Uterus (tissue), 4 donors: ENCODE measurements at places on chromosomes 3 and 15.

GRCh38 chr3:16842272-16843270 lies 42.2 kb upstream of the PLCL2 start:
- DNase-seq, result no peak

- no peak for DNase-seq
These were observed 44.9 kb downstream of the CPN2 start for GRCh38 chr3:194306109-194306686.

DNA sequence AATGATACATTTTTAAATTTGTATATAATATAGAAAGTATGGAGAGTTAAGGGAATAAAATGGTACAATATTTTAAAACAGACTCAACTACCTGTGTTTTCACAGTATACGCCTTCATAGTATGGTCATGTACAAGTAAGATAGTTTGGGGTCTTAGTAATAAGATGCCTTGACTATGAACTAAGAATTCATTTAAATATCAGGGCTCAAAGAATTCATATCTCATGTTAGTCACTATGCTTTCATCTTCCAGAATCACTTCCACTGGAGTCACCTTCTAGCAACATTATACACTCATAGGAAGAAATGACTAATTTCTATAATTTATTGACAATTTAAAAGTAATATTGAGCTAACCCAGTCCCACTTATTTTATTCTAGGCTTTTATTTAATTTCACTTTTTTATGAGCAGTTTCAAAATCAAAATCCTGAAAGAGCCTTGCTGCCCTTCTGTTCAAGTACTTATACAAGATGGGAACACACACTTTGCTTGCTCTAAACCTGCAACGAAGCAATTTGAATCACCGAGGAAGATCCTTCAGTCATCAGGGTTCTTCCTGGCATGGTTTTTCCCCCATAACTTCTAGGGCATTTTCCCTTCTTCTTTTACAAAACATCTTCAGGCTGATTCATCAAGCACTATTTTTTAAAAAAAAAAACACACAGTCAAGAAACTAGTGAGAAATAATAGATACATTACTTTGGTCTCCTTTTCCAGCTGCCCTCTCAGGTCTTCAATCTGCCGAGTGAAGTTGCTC lies 94.1 kb downstream of the MYH15 start:
- no peak for DNase-seq

DNA sequence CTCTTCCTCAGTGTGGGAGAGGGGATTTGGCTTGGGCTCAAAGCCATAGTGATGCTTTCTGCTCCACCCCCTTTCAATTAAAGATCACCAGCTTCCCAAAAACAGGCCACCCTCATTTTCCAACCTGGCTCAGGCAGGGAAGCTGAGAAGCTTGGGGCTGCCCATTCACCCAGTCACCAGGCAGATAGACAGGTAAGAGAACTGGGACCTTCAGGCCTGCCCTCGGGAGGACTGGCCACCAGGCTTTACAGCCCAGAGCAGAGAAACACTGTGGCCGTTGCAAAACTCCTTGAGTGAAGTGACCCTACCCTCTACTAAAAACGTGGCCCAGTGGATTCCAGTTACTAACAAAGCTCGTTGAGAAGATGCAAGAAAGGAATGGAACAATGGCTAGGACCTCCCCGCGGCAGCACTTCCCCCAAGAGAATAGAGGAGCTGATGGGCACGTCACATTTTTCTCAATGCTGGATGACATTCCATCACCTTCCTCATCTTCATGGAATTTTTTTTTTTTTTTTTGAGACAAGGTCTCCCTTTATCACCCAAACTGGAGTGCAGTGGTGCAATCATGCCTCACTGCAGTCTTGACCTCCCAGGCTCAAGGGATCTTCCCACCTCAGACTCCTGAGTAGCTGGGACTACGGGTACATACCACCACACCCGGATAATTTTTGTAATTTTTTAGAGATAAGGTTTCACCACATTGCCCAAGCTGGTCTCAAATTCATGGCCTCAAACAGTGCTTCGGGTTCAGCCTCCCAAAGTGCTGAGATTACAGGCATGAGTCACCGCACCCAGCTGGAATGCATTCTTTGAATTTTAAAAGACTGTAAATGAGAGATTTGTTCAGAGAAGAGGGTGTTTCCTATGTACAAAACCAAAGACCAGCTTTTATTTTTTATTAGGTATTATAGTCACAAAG lies 37.9 kb downstream of the LIPC start:
- no peak for DNase-seq

GRCh38 chr3:177468331-177468730 lies 271.0 kb upstream of the TBL1XR1 start:
- no peak for DNase-seq

GRCh38 chr3:182784542-182784941 lies 8.8 kb upstream of the ATP11B start:
- no peak for DNase-seq

GRCh38 chr15:70479056-70479455 lies 284.3 kb downstream of the UACA start:
- no peak for DNase-seq

DNA sequence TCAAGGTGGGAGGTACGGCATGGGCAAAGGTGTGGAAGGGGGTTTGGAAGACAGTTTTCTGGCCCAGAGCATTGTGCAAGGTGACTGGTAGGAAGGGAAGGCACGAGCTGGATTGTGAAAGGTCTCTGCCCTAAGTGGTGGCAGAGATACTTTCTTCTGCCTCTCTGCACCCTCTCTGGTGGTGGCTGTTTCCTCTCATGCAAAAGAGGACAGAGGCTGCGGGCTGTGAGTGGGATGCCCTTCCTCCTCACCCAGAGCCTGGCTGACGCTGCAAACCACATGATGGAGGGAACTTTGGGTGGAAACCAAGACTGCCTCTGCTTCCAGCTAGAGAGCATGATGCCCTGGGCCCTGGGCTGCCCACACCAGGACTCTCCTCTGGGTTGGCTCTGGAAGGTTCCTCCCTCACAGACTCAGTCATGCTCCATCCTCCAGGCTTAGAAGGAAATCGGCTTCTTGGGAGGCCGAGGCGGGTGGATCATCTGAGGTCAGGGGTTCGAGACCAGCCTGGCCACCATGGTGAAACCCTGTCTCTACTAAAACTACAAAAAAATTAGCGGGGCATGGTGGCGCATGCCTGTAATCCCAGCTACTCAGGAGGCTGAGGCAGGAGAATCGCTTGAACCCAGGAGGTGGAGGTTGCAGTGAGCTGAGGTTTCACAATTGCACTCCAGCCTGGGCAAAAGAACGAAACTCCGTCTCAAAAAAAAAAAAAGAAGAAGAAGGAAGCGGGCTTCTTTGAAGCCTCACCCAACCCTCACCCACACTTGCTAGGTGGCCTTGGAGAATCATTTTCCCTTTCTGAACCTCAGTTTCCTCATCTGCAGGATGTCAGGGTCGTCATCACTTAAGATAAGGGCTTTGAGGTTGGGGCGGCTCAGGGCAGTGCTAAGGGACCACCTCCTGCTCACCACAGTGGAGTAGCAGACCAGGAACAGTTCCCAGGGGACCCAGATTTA lies 8.3 kb downstream of the PSTPIP1 start:
- DNase-seq, result no peak

GRCh38 chr3:12681943-12682390 lies 18.1 kb upstream of the RAF1 start:
- no peak for DNase-seq

- DNase-seq, result no peak
These were observed 47.2 kb upstream of the MME start for GRCh38 chr3:155032918-155033317.

GRCh38 chr3:43489930-43490329 lies 131.9 kb downstream of the ANO10 start:
- no peak for DNase-seq

- DNase-seq, result no peak
These were observed 49.1 kb upstream of the POMGNT2 start for GRCh38 chr3:43154980-43155379.

DNA sequence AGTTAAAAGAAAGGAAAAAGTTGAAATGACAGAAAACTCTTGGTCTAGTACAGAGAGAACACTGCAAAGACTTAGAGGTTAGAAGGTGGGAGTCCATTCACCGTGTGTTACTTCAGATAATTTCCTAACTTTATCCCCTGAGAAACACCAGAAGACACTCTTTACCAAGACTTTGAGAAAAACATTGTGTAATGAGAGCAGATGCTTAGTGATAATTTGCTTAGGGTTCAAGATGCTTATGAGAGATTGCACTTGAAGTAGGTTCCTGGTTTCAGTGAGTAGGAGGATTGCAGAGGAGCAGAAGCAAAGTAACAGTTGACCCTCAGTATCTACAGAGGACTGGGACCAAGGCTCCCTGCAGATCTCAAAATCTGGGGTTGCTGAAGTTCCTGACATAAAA lies 594.1 kb downstream of the NR2F2 start:
- no peak for DNase-seq

DNA sequence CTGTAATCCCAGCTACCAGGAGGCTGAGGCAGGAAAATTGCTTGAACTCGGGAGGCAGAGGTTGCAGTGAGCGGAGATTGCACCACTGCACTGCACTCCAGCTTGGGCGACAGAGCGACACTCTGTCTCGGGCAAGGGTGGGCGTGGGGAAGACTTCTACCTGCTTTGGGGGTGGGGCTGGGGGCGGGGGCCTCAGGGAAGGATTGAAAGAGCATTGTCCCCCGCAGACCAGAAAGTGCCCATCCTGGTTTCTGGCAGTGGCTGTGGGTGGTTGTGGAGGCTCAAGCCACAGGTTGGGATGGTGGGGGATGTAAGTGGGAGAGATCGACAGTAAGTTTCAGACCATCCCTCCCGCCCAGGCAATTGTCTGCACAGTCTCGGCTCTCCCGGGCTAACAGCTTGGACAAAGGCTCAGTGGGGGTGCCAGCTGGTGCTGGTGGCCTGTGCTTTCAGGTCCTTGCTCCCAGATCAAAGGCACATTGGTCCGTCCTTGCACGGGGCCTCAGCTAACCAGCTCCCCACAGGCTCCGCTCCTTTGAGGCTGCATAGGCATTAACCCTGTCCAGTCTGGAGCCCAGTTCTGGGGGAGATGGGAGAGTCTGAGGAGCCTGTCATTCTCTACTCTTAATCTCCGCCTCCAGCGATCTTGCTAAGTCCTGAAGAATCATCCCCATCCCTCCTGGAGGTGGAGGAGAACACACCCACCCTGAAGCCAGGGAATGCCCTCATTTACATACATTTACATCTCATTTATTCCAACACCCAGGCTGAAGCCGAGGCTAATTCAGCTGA lies 8.6 kb downstream of the SCN5A start:
- no peak for DNase-seq

DNA sequence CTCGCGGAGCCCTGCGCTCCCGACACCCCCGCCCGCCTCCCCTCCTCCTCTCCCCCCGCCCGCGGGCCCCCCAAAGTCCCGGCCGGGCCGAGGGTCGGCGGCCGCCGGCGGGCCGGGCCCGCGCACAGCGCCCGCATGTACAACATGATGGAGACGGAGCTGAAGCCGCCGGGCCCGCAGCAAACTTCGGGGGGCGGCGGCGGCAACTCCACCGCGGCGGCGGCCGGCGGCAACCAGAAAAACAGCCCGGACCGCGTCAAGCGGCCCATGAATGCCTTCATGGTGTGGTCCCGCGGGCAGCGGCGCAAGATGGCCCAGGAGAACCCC lies 464 bp downstream of the SOX2 start:
- DNase-seq, result no peak

DNA sequence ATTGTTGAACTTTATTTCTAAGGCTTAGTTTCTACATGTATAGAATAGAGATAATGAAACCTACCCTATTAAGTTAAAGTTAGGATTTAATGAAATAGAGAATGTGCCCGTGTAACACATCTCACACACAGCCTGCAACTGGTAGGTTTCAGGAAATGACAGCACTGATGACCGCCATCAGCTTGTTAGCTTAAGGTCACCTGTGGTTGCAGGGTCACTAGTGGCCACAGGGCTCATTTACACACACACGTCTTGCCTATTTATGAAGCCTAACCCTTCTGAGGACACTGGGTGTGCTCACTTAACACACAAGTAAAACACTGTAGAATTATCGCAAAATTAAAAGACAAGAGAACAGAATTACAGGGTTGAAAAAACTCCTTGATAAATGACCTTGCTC lies 20.1 kb downstream of the CHRM5 start:
- no peak for DNase-seq

GRCh38 chr15:80697075-80697685 lies 2.1 kb downstream of the ABHD17C start:
- no peak for DNase-seq

GRCh38 chr3:160735826-160736225 lies 20.2 kb upstream of the PPM1L start:
- no peak for DNase-seq

DNA sequence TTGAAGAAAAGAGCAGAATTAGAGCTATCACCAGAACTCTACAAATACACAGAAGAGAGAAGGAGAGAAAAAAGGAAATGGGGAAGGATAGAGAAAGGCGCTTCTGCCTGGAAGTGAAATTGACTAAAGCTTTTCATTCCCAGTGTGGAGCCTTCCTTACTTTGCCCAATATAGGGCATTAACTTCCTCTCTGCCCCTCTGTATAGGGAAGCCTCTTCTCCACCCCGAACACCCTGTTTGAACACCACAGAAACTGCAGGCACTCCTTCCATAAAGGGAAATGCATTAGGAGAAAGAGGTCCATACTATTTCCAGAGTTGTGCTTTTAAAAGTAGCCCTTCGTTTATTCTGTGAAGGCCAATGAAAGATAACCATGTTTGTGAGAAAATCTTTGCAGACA lies 248.5 kb downstream of the RAP2B start:
- no peak for DNase-seq

DNA sequence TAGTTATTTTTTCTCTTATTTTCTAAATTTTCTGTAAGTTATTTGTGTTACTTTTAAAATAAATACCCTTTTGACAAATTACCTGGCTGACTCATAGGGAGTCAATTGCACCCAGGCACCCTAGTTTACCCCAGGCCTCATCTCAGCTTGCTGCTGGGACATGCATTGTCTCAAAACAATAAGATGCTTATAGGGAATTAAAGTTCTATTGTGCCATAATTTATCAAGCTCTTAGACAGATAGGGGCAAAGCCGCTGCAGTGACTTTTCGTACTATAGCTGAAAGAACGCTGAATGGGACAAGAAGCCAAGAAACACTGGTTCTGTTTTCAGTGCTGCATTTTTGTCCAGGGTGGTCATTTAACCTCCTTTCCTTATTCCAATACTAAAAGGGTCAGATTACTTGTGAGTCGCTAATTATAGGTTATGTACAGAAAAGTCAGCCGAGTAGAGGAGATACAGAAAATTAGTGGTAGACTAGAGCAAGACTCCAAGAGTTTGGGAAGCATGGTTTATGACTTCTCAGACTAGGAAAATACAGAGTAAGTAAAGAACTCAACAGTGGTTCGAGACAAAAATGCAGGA lies 50.3 kb downstream of the EXD1 start:
- DNase-seq, result no peak

- DNase-seq, result no peak
These were observed 3.1 kb upstream of the ATP10A start for GRCh38 chr15:25866251-25866650.

- DNase-seq, result no peak
These were observed 28.1 kb downstream of the NR1I2 start for GRCh38 chr3:119810018-119810435.
